ENCODE measurements at places on chromosomes 2 and 18.

GRCh38 chr2:16591370-16591933 lies 74.2 kb downstream of the CYRIA start:
- DNase-seq: no peak

DNA sequence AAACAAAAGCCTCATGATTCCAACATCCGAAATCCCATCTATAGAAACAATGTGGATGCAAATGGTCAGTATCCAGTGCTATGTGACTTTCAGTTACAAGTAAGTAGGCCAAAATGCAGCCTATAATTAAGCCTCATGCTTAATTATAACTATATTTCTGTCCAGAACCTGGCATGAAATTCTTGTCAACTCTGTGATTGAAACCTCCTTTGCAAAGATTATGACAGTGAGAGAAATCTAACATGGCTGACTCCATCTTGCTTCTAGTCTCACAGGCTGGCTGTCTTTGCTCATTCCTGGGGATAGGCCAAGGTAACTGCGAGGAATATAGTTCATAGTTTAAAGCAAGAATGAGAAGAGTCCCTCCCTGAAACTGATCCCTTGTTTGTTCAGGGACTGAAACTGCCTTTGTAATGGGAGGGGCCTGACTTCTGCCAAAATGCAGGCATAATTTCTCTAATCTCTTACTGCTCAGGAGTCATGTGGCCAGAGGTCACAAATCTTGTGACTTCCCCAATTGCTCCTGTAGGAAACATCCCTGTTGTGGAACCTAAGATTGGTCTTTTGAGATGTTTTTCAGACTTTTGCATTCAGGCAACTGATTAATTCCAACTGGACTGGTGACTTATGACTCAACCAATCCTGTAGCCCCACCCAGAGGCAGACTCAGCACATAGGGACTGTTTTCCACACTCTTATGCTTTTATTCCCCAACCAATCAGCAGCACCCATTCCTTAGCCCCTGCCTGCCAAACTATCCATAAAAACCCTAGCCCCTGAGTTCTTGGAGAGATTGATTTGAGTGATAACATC lies 84.5 kb upstream of the TLK1 start:
- no peak for DNase-seq

- no peak for DNase-seq
Measured at GRCh38 chr2:51612387-51612786, 580.5 kb upstream of the NRXN1 start.

DNA sequence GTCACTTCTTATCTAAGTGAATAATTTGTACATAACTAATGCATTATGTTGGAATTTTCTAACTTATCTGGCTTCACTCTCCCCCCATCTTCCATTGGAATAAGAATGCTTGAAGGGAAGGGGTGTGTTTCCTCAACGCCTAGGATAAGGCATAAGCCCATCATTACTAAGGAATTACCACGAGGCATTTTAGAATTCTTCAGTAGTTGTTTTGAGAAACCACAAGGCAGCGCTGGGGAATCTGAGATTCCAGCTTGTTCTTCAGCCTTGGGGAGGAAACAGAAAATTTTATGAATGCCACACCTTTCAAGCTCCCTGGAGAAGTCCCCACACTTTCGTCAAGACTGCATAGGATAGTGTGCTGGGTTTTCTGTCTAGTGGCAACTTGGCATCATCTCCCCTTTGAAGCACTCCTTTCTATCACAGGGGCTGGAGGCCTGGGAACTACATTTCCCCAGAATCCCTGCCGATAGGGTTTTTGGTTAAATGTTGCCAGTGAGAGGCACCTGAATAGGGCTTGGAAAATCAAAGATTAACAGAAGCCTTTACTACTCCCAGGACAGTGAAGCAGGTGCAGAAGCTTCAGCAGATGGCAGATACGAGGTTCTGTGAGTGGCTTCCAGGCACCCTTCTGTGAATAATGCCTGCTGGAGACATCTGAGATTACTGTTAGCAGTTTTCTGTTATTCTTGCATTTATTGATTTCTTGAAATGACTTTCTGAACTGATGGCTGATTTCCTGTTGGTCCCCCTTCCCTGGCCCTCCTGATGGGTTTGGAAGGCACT lies 192.7 kb upstream of the REV1 start:
- peak; percentile 54 for DNase-seq

DNA sequence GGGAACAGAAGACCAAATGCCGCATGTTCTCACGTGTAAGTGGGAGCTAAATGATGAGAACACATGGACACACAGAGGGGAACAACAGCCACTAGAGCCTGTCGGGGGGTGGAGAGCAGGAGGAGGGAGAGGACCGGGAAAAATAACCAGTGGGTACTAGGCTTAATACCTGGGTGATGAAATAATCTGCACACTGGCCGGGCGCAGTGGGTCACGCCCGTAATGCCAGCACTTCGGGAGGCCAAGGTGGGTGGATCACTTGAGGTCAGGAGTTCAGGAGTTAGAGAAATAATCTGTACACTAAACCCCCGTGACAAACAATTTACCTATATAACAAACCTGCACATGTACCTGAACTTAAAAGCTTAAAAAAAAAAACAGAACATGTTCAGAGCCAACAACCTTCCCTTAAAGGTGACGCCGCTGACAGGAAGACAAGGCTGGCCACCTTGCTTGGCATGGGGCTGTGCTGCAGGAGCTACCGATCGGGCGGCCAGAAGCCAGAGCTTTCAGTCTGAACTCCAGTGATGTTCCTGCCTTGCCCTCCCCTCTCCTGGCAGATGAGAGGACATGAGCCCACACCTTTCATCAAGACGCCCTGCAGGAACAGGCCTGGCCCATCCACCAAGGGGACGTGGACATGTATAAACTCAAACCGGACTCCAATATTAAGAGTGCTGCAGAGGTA lies 11.2 kb downstream of the SLC66A2 start:
- DNase-seq: no peak

DNA sequence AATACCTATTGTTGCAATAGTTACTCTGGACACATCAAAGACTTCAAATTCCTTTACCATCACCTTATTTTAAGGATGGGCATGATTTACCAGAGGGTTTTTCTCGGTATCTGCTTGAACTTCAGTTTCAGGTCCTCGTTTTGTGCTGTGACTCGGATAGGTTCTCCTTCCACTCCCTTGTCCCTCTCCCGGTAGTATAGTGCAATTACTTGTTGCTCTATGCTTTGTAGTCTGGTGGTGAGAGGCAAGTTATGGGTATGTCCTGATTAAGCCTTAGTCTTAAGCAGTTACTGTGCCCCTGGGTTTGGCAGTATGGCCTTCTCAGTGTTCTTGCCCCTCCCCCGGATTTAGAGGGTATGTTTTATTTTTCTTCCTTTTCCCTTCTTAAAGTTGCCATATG lies 96.6 kb downstream of the RHBDD1 start:
- peak; percentile 29 for DNase-seq

- peak; percentile 51 for DNase-seq
Measured at GRCh38 chr2:154697418-154698252, 860 bp upstream of the KCNJ3 start.

- peak; percentile 94 for DNase-seq
Measured at GRCh38 chr2:152718909-152719645, 657 bp downstream of the ARL6IP6 start.

GRCh38 chr2:7432436-7432835 lies 515.2 kb downstream of the RNF144A start:
- no peak for DNase-seq

DNA sequence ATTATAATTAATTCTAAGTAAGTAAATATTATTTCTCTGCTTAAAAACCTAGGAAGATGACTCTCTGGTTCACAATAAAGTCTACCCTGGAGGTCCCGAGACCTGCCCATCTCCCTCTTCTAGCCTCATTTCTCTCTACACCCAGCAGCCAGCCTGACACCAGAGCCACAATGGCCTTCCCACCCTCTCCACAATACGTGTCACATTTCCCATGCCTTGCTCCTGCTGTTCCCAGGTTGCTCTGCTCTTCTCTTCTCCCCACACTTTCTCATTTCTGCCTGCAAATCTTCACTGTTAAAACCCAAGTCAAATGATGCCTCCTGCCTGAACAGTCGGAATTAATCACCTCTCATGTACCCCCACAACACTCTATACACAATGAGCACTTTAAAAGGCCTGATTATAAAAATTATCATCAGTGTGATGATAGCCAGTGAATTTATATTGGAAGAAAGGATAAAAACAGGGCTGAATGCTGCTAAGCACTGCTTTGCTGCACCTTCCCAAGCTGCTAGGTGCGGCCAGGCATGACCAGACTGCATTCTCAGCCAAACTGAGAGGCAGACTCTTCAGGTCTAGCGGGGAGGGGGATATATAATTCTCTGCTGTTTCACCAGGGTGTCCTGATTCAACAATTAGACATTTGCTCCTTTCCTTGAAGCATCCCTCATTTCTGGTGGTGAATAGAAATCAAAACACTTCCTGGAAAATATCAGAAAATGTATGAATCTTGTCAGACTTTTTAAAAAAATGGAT lies 160.6 kb downstream of the DTNA start:
- DNase-seq: no peak

GRCh38 chr18:23540867-23541266 lies 37.6 kb downstream of the RMC1 start:
- no peak for DNase-seq

GRCh38 chr2:63681896-63682295 lies 93.1 kb downstream of the MDH1 start:
- no peak for DNase-seq

DNA sequence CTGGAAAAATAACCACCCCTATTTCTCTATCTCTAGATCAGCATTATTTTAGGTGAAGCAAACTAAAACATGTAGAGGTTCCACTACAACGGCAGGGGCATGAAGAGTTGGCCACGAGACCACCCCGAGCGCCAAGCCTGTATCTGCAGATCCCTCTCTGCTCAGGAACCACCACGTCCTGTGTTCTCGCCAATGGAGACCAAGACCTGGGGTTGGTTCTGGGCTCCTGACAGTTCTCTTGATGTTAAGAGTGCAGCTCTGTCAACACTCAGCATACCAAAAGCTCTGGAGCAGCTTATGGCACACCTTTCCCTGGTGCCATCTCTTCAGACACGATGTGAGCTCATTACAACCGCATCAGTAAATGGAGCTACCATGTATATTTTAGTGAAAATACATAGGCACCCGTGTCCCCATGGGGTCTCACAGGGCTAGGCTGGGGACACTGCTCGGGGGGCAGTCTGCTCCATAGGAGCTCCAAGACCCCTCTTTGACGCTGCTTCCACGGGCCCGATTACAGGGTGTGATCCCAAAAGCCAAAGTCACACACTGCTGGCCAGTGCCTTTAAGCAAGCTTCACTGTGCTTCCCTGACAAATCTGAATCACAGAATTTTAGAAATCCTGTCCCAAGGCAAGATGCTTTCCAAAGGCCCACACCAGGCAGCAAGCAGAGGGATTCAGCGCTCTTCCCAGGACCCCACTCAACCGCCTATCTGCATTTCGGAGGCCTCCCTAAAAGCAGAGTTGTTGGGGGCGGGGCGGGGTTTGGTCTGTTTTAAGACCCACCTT lies 72.2 kb downstream of the EMILIN2 start:
- no peak for DNase-seq

- peak; percentile 67 for DNase-seq
Measured at GRCh38 chr2:222982010-222982908, 69.7 kb upstream of the KCNE4 start.

- DNase-seq: no peak
Measured at GRCh38 chr2:131016826-131017741, 76.2 kb downstream of the FAM168B start.

GRCh38 chr18:25827961-25828561 lies 262.4 kb downstream of the SS18 start:
- DNase-seq: no peak

GRCh38 chr2:115083711-115084110 lies 641.3 kb downstream of the DPP10 start:
- no peak for DNase-seq

- no peak for DNase-seq
Measured at GRCh38 chr2:39649511-39649910, 16.2 kb upstream of the TMEM178A start.

- DNase-seq: no peak
Measured at GRCh38 chr18:11655606-11655932, 33.5 kb upstream of the GNAL start.

GRCh38 chr2:176148751-176149421 lies 2.5 kb upstream of the HOXD4 start:
- DNase-seq: no peak

- DNase-seq: no peak
Measured at GRCh38 chr18:22858121-22858520, 75.0 kb upstream of the RBBP8 start.

GRCh38 chr18:49591775-49592174 lies 29.9 kb downstream of the LIPG start:
- no peak for DNase-seq

DNA sequence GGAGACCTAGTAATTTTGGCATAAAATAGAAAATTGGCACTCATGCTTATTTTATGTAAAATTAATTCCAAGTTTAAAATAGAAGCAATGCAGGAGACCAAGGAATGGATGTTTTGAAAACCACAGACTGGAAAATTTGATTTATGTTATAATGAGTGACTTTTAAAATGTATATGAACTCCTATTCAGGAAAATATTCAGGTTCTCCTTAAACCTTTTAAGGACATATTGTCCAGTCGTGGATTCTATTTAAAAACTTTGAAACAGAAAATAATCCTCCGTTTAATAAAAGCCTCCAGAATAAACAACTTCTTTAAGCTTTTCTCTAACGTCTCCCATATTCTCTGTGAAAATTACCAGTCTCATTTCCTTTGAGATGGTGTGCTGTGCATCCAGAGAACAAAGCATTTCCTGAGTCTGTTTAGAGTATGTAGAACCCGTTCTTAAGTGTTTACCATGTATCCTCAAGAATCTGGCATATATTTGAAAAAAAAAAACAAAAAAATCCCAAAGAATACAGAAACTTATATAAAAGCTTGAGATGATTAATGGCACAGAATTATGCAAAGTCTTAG lies 8.6 kb upstream of the YES1 start:
- DNase-seq: no peak

- DNase-seq: no peak
Measured at GRCh38 chr18:2889761-2890192, 43.0 kb downstream of the EMILIN2 start.

GRCh38 chr2:119673796-119674195 lies 5.2 kb upstream of the TMEM177 start:
- DNase-seq: no peak

- no peak for DNase-seq
Measured at GRCh38 chr2:235539773-235540172, 45.9 kb downstream of the AGAP1 start.

GRCh38 chr2:73952499-73953446 lies 26.1 kb downstream of the DGUOK start:
- peak; percentile 76 for DNase-seq

- DNase-seq: peak; percentile 95
Measured at GRCh38 chr2:81481242-81481993, 1176.9 kb upstream of the LRRTM1 start.

GRCh38 chr2:199057936-199058335 lies 399.8 kb downstream of the SATB2 start:
- DNase-seq: no peak

GRCh38 chr2:170548304-170548703 lies 166.8 kb upstream of the SP5 start:
- no peak for DNase-seq

- no peak for DNase-seq
Measured at GRCh38 chr18:70148039-70148938, 57.2 kb downstream of the RTTN start.

- no peak for DNase-seq
Measured at GRCh38 chr2:120683081-120683480, 52.6 kb upstream of the GLI2 start.
